ENCODE measurements at places on chromosomes 4 and X.

DNA sequence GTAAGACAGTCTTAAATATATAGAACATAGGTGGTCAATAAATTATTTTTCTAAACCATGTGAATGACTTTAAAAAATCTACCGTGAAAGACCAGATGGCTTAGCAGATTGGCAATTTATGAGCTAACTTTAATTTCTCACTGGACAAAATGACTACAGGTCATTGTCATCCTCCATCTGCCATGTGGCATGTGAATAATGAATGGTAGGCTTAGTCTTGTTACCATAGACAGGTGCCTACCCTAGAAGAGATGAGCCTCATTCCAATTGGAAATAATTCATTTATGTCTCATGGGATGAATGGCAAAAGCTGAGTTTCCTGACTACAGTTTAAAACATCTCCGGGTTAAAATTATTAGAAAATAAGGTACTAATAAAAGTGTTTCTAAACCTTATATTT, 1043.3 kb downstream of the FAT4 start:
- DNase-seq = no peak

GRCh38 chr4:73698217-73698616, 42.2 kb upstream of the CXCL8 start:
- DNase-seq = peak; percentile 70

GRCh38 chr4:27148211-27148895, 287.7 kb downstream of the STIM2 start:
- DNase-seq = no peak

- DNase-seq = peak; percentile 85
These were observed 115.2 kb downstream of the DDIT4L start for GRCh38 chr4:100075056-100075455.

DNA sequence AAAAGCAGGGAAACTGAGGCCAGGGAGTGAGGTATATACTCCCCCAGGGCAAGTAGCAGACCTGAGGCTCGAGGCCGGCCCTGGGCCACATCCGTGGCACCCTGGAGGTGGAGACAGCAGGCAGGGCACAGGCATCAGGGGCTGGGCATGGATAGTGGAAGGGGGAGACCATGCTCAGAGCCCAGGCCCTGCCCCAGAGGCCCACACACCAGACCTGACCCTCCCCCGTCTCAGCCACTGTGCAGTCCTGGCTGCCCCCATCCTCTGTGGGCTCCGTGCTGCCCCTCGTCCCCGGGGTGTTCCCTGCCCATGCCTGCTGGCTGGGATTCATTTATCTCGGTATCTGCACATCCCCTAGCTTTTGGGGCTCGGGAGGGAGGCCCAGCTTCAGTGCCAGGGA, 103.1 kb upstream of the NKX1-1 start:
- no peak for DNase-seq

DNA sequence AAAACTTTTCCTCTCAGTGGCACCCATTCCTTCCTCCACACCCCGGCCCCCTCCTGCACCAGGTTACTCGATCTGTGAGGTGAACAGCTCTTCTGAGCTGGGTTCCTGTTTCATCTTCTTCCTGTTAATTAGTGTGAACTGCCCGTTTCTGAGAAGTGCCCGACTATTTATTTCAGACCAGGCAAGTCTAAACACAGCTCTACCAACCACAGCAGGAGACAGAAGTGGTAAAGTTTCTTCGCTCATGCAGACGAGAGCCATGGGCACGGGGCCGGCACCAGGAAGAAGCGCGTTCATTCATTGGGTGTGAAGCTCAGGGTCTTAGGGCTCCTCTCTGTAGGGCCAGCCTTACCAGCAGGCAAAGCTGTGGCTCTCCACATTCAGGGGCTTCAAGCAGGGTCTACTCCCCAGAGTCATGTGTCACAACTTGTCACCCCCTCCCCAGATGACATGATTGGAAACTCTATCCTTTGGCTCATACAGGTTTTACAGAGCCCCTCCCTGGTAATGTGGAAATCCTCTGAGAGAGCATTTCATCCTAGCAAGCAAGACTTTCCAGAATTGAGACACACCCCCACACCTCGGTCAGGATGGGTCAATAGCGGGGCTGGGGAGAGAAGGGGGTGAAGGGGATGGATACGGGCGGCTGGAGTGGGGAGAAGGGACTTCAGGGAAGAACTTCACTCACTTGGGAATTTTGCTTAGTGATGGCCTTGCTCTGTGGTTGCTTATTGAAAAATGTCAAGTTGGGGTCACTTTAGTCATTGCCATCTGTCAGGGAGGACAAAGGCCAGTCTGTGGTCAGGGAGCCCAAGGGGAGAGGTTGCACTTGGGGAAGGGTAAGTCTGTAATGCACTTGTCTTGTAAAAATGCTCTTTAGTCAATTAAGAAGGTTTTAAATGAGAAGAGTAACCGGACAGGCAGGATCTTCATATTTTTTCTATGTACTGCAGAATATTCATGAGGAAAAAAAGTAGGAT, 121.6 kb upstream of the TRIM2 start:
- no peak for DNase-seq

GRCh38 chrX:38260231-38260630, 39.6 kb upstream of the SRPX start:
- DNase-seq = no peak

DNA sequence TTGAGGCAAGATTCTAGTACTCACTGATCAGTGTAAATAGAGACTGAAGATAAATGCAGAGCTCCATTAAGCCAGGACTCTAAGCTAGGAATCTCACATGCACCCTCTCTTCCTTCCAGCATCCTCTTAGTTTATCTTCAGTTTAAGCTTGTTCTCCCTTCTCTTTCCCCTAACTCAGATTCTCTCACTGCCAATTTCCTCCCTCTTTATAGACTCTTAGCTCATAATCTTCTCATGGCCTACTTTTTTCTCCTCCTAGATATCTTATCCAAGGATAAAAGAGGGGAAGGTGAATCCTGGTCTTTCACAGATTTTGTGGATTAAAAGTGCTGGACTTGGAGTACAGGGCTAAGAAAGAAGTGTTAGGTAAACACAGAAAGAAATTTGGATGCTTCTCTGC, 108.9 kb upstream of the TENM3 start:
- DNase-seq = no peak

GRCh38 chr4:26648260-26648659, 64.4 kb downstream of the TBC1D19 start:
- DNase-seq = peak; percentile 4

- DNase-seq = no peak
These were observed 89.5 kb downstream of the GLRA3 start for GRCh38 chr4:174739576-174739975.

DNA sequence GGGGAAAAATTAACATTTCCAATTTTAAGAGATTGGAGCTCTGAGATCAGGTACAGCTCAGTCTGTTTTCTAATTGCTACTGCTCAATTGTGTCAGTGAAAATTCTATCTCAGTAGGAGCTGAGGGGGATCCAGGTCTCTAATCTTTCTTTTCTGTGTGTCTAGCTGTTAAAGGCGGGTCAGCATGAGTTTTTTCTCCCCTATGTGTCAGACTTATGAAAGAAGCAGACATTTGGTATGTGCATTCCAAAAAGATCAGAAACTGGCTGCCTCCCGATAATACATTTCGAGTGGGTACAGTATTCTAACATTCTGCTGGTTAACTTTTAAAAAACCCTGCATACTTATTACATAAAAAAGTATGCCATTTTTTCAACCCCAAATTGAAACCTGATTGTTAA, 72.4 kb downstream of the PCDH7 start:
- peak; percentile 16 for DNase-seq

GRCh38 chrX:12344954-12345353, 206.7 kb downstream of the FRMPD4 start:
- no peak for DNase-seq

Measured in astrocyte of the hippocampus (primary cell).